ENCODE measurements at places on chromosomes 1 and 21.

DNA sequence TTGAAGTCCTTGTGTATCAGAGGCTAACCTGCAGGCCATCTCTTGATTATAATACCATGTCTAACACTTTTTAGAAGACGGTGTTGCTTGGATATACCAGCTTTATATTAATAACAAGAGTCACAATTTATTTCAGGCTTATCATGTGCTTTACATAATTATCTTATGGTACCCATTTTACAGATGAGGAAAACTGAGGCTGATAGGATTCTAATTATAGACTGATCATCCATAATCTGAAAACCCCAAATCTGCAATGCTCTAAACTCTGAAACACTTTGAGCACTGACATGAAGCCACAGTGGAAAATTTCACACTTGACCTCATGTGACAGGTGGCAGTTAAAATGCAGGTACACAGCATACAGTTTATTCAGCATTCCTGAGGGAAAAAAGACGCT, 7.2 kb upstream of the RPL11 start:
- no peak for DNase-seq

DNA sequence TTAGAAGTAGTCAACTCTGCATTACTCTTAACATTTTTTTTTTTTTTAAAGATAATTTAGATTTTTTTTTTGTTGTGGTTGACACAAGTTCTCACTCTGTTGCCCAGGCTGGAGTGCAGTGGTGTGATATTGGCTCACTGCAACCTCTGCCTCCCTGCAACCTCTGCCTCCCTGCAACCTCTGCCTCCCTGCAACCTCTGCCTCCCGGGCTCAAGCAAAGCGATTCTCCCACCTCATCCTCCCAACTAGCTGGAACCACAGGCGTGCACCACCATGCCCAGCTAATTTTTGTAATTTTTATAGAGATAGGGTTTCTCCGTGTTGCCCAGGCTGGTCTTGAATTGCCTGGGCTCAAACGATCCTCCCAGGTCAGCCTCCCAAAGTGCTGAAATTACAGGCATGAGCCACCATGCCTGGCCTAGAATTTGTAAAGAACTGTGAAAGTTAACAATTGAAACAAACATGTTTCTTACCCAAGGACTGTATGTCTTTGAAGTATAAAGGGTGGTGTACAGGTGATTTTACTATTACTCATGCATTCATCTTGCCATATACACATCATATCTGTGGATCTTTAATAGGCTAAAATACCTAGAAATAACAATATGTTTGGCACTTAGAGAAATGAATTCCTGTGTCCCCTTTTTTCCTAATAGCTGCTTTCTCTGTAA, 114.7 kb downstream of the ATP5PO start:
- no peak for DNase-seq

- no peak for DNase-seq
These were observed 7.9 kb upstream of the PLA2G2C start for GRCh38 chr1:20194224-20194623.

GRCh38 chr1:173768827-173769226, 54.0 kb downstream of the KLHL20 start:
- no peak for DNase-seq

- DNase-seq = peak; percentile 60
These were observed 229.7 kb upstream of the CACYBP start for GRCh38 chr1:174769961-174770549.

GRCh38 chr1:209168204-209168603, 415.3 kb upstream of the CAMK1G start:
- no peak for DNase-seq

- DNase-seq = no peak
These were observed 2.4 kb upstream of the PARS2 start for GRCh38 chr1:54766726-54767125.

- DNase-seq = no peak
These were observed 760 bp upstream of the NPHP4 start for GRCh38 chr1:5992814-5993555.

DNA sequence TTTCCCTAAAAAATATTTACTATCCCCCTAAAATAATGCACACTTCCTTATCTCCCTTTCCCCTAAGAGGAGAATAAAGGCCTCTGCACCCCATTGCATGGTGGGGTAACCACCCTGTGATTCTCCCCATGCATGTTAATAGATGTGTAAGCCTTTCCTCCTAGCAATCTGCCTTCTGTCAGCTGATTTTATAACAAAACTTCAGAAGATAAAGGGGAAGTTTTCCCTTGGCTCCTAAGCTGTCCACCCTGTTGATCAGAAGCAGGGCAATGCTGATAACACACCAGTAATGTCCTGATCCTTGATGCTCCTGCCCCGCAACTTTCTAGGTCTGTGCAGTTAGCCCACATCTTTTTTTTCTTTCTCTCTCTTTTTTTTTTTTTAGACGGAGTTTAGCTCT, 11.4 kb upstream of the RNF187 start:
- no peak for DNase-seq

DNA sequence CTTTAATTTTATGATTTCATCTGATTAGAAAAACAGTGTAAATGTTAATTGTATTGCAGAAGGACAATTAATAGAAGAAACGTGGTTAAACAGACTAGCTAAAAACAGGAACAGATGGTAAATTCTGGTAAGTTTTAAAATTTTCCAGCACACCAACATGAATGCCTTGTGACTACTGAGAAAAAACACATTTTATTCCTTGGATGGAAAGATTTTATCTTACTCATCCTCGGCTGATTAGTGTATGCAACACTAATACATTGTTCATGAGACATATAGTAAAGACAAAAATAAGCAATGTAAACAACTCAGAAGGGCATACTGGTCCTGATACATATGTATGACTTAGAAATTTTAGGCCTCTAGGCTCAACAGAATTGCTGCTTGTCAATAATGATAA, 4.9 kb upstream of the AK5 start:
- DNase-seq = no peak

DNA sequence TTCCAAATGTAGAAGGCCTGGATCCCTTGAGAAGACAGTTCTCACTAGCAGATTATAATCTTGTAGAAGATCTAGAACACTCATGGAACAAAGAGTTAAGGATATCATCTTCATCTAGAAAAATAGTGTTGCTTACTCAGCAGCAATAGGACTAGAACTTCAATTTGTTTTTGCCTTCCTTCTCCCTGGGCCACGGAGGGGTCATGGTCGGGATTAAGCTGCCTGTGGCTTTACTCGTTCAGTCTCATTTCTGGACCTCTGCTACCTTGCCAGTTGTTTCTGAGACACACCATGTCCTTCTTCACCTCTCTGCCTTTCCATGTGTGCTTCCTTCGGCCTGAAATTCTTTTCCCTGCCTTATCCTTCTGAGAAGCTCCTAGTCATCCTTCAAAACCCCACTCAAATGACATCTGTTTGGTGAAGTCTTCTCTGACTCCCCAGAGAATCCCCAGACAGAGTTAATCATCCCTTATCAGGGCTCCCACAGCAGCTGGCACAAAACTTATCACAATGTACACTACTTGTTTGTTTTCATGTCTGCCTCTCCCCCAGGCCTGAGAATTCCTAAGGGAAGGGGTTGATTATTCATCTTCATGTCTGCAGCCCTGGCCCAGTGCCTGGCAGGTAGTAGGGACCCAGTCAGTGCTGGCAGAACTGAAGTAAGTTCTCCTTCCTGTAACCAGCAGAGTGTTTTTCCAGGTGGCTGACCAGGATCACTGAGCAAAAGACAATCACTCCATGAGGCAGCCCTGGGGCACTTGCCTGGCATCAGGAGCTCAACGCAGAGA, 15.5 kb upstream of the SNX27 start:
- no peak for DNase-seq

- DNase-seq = no peak
These were observed 41.9 kb downstream of the MAB21L3 start for GRCh38 chr1:116152950-116153691.

DNA sequence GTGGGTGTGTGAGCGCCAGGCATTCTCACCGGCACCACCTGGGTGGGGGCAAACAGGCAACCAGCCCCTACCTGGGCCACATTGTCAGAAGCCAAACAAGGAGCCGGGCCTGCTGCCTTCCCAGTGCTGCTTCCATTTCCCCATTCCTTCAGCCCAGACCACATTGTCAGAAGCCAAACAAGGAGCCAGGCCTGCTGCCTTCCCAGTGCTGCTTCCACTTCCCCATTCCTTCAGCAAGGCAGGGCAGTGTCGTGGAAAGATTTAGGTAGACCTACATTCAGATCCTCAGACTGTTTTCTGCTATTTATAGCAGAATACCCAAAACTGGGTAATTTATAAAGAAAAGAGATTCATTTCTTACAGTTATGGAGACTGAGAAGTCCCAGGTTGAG, 47.0 kb upstream of the EFHD2 start:
- no peak for DNase-seq

DNA sequence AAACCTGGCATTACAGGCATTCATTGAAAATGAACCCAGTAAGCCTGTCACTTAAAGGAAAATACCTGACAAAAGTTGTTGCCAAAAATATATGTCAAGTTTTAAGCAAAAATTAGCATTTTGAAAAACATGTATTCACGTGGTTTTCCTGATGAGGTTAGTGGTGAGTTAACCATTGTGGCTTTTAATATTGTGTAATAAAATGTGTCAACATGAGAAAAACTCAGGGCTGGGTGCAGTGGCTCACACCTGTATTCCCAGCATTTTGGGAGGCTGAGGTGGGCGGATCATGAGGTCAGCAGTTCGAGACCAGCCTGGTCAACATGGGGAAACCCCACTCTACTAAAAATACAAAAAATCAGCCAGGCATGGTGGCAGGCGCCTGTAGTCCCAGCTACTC, 731.4 kb downstream of the KCNT2 start:
- no peak for DNase-seq

DNA sequence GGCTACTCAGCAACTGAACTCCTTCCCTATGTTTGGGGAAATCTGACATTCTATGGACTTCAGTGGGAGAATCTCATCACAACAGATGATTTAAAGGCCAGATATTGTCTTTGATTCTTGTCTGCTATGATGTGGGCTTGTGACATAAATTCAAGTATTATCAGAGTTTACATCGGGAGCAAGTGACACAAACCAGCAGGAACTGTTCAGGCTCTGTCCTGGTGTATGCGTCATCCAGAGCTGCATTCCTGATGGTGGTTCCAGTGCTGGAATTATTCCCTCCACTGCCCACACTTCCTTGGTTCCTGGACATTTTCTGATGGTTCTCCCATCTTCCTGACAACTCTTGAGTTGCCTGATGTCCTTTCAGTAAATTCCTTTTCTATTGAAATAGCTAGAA, 10.8 kb upstream of the LSM10 start:
- no peak for DNase-seq

GRCh38 chr1:11741919-11742558, 6.1 kb downstream of the AGTRAP start:
- DNase-seq = no peak

GRCh38 chr1:7121622-7121988, 336.4 kb downstream of the CAMTA1 start:
- no peak for DNase-seq

- DNase-seq = peak; percentile 12
These were observed 56.9 kb upstream of the LRP8 start for GRCh38 chr1:53384796-53385195.

DNA sequence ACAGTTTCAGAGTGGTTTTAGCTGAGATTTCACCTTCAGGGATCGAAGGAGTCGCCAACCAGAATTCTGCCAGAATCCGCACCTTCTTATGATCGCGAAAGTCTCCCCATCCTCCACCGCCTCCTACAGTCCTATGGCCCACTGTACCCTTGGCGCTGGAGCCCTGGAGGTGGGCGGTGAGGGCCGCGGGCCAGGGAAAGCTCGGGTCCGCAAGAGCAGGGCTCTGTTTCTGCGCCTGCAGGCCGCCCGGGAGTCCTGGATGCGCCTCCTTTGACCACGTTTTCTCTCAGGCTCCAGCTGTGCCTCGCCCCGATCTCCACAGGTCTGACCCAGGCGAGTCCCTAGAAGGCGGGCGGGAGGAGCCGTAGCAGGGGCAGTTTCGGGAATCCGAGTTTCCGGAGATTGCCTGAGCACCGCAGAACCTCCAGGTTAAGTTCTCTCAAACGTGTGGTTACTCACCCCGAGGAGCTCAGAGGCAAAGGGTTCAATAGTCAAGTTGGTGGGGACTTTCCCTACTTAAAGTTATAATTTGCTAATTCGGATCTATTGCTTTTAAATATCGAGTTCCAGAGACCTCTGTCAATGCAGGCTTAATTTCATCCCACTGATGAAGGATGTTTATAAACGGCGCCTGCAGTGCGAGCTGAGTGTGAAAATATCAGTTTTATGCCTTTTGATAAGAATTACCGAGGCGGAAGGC, 3.2 kb upstream of the LHX8 start:
- DNase-seq = no peak

DNA sequence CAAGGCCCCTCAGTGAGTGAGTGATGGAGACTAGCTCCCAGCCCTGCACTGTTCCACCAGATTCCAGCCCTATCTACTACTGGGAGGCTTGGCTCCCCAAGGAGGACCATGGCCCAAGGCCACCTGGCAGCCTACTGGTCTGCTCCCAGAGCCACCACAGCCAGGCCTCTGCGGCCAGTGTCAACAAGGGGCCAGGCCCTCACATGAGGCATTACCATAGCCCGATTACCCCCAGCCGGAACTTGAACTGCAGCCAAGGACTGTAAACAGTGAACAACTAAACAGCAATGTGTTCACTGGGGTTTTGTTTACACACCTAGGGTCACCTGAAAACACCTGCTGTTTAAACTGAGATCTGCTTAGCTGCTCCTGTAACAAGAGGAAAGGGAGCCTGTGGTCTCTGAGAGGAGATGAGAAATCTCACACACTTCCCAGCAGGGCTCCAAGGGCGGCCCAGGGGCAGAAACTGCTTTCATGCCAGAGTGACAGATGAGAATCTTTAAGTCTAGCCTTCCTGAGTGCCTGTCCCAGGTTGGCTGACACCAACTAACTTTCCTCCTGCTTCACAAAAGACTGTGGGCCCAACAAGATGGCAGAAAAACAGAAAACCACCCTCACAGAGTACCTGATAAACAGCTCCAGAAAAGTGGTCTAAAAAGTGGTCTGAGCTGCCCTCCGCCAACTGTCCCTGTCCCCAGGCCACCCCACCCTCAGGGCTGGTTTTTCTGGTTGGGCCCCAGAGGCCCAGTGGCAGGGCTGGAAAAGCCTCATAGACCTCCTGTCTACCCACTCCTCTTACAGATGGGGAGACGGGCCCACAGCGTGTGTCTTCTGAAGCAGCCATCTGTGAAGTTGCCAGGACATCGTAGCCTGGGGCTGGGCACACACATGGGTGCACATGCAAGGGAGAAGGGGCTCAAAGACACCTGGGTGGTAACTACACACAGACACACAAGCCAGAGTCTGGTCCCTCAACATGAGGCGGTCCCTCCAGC, 28.8 kb downstream of the MEF2D start:
- DNase-seq = no peak

DNA sequence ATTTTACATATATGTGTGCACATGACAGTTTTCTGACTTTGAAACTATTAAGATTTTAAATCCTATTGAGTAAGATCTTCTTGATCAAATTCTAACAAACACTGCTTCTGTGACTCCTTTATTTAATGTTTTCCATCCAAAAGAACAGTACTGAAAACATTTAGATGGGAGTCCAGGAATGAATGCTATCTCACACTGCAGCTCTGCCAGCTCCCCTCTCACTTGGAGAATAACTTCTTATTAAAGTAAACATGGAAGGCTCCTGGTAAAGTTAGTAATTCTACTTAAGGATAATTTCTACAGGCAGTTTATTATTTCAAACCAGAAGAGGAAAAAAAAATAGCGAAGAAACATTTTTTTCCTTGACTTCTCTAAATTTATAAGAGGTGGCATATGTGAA, 349.1 kb downstream of the DPYD start:
- no peak for DNase-seq

- no peak for DNase-seq
These were observed 85.0 kb upstream of the AK4 start for GRCh38 chr1:65063025-65063424.
